ENCODE measurements at places on chromosomes 6 and 20. TPM values are rescaled to one million over a fixed set of nuclear protein-coding genes. Genes with fewer than 3 reads are reported as not detected.
A peak's percentile ranks its signal among the peaks of the same experiment; 100 is the strongest.

GRCh38 chr20:325889-326644 is 715 bp downstream of the SOX12 start:
- H3K27ac ChIP-seq, result peak overlapping the region; percentile 87
- H3K4me1 ChIP-seq, result peaks cover 31% of the 10 kb centered on the region
- peak overlapping the region; percentile 82 for H3K4me3 ChIP-seq
- H3K27me3 ChIP-seq, result no peaks in the 10 kb centered on the region
- peaks cover 5% of the 10 kb centered on the region for H3K36me3 ChIP-seq

GRCh38 chr6:52881662-52881995 is 27.9 kb downstream of the GSTA3 start:
- H3K27me3 ChIP-seq, result peaks cover 5% of the 10 kb centered on the region
- H3K4me3 ChIP-seq, result peak overlapping the region; percentile 71
- no peaks in the 10 kb centered on the region for H3K36me3 ChIP-seq

DNA sequence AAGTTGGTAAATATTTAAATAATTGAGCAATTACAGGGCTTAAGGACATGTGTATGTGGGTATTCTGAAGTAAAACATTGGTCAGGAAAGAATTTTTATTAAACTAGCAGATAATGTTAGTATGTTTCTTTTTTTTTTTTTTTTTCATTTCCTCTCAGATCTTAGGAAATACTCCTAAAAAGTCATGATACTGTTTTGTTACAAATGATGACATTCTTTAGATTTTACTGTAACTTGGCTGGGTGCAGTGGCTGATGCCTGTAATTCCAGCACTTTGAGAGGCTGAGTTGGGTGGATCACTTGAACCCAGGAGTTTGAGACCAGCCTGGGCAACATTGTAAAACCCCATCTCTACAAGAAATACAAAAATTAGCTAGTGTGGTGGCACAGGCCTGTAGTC is 41.5 kb downstream of the CDC40 start:
- no peak for DNase-seq
- H3K4me3 ChIP-seq, result no peak overlapping the region
- no peak overlapping the region for H3K27ac ChIP-seq
- H3K4me1 ChIP-seq, result no peaks in the 10 kb centered on the region
- peaks cover 24% of the 10 kb centered on the region for H3K36me3 ChIP-seq

DNA sequence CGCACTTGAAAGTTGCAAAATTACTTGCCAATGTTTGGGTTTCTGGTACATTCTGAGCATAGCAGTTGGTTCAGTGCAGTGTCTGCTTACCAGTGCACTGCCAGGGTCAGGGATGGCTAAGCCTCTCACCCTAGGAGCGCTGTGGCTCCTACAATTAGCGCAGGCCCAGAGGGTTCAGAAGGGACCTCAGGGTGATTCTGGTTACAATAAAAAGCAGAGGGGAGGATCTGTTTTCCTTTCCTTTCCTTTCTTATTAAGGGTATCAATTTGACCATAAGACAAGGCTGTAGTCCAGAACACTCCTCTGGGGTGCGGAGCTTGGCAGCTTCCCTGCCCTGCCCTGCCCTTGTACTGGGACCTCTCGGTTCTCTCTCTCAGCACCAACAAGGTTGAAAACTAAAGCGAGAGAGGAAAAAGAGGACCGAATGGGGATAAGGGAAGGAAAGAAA is 2.6 kb downstream of the MAFB start:
- H3K27ac ChIP-seq, result no peak overlapping the region
- peaks cover 12% of the 10 kb centered on the region for H3K4me1 ChIP-seq
- no peak overlapping the region for H3K4me3 ChIP-seq
- peaks cover 90% of the 10 kb centered on the region for H3K27me3 ChIP-seq
- DNase-seq, result no peak

DNA sequence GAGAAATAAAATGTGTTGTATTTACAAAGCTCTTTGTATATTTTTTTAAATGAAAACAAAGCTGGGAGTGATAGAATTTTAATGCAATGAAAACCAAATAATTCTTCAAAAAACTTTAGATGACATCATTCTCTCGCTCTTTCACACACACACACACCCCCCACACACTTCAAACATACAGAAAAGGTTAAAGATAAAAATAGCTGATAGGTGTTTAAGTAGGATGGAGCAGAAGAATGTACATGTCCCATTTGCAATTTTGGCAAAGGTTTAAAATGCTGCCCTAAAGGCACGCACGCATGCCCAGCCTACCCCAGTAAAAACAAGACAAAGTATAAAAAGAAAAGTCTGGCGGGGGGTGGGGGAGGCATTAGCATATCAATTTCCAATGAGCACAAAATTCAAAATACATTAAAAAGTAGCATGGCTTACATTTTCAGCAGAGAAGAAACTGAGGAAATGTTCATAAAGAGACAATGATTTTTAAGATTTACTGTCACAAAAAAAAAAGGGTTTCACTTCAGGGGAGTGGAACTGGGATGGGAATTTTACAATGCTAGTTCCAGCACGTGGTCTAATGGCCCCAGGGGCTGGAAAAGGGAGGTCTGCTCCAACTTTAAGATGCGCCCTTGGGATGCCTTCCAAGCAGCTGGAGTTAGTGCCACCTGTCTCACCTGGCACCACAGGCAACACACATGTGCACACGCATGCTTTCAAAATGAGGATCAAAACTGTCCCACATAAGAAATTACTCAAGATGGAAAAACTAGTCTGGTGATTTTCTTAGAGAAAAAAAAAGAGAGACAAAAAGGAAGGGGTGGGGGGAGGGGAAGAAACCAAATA is 55.1 kb upstream of the NFATC2 start:
- peaks cover 8% of the 10 kb centered on the region for H3K27me3 ChIP-seq
- no peak for DNase-seq
- H3K27ac ChIP-seq, result peak overlapping the region; percentile 15
- H3K4me3 ChIP-seq, result no peak overlapping the region
- H3K36me3 ChIP-seq, result no peaks in the 10 kb centered on the region
- H3K4me1 ChIP-seq, result peaks cover 19% of the 10 kb centered on the region

DNA sequence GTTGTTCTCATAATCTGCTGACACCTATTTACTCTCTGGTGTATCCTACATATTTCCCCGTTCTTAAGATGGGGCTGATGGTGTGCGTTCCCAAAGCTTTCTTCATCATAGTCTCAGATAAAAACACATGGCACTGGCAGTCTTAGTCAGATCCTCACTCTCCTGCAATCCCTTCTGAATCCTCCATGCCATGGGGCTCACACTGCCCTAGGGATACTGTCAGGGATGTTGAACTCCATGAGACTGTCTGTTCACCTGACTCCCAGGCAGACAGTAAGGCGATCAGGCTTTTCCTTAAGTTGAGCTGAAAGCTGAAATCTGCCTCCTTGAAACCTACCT is 76.0 kb downstream of the SLX4IP start:
- no peak for DNase-seq
- peaks cover 26% of the 10 kb centered on the region for H3K4me1 ChIP-seq
- no peaks in the 10 kb centered on the region for H3K27me3 ChIP-seq
- peaks cover 6% of the 10 kb centered on the region for H3K36me3 ChIP-seq
- H3K27ac ChIP-seq, result no peak overlapping the region
- peak overlapping the region; percentile 5 for H3K4me3 ChIP-seq

DNA sequence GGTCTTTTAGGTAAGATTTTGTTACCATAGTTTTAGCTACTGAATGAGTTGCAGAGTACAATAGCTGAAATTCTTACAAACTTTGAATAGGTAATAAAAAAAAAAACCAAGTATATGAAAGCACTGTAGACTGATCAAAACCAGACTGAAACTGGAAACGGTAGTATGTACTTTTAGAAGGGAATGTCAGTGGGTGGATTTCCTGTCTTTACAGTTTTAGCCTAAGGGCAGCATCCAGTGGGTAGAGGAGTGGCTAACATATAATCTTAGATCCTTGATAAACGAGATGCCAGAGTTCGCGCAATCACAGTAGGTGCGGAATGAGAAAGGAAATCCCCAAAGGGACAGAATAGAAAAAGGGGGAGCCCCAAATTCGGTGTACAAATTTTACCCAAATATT is 385.9 kb upstream of the RUNX2 start:
- H3K27ac ChIP-seq, result no peak overlapping the region
- H3K4me3 ChIP-seq, result no peak overlapping the region
- H3K27me3 ChIP-seq, result no peaks in the 10 kb centered on the region
- no peak for DNase-seq
- H3K4me1 ChIP-seq, result peaks cover 5% of the 10 kb centered on the region

- no peaks in the 10 kb centered on the region for H3K4me1 ChIP-seq
- no peaks in the 10 kb centered on the region for H3K27me3 ChIP-seq
- H3K36me3 ChIP-seq, result no peaks in the 10 kb centered on the region
- no peak overlapping the region for H3K4me3 ChIP-seq
- no peak overlapping the region for H3K27ac ChIP-seq
Measured at GRCh38 chr6:164356814-164357213, 942.3 kb downstream of the QKI start.

- peaks cover 24% of the 10 kb centered on the region for H3K4me1 ChIP-seq
- H3K36me3 ChIP-seq, result peaks cover 8% of the 10 kb centered on the region
- H3K27me3 ChIP-seq, result no peaks in the 10 kb centered on the region
- no peak for DNase-seq
- peak overlapping the region; percentile 100 for H3K4me3 ChIP-seq
Measured at GRCh38 chr6:26383624-26384417, 913 bp downstream of the BTN2A2 start.

DNA sequence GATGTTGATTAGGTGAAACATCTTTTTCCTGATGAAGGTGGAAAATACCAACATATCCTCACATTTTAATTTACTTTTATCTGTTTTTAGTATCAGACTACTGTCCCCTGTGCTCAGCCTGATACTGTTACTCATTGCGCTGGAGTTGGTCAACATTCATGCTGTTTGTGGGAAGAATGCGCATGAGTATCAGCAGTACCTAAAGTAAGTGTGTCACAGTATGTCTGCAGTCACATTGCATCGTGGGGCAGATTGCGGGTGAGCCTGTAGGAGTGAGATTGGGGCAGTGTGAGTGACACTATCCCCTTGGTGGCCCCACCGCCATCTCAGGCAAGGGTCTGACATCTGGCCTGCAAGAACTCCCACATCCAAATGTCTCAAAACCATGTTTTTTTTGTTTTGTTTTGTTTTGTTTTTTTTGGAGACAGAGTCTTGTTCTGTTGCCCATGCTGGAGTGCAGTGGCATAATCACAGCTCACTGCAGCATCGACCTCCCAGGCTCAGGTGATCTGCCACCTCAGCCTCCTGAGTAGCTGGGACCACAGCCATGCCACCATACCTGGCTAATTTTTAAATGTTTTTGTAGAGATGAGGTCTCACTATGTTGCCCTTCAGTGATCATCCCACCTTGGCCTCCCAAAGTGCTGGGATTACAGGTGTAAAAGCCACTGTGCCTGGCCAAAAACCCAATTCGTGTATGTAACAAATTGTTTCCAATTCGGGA is 27.8 kb downstream of the ERMARD start:
- peaks cover 18% of the 10 kb centered on the region for H3K36me3 ChIP-seq
- DNase-seq, result no peak
- peaks cover 3% of the 10 kb centered on the region for H3K4me1 ChIP-seq

GRCh38 chr6:9437836-9438235 is 977.0 kb downstream of the TFAP2A start:
- no peaks in the 10 kb centered on the region for H3K36me3 ChIP-seq
- H3K27me3 ChIP-seq, result no peaks in the 10 kb centered on the region
- H3K4me1 ChIP-seq, result no peaks in the 10 kb centered on the region
- H3K4me3 ChIP-seq, result no peak overlapping the region

DNA sequence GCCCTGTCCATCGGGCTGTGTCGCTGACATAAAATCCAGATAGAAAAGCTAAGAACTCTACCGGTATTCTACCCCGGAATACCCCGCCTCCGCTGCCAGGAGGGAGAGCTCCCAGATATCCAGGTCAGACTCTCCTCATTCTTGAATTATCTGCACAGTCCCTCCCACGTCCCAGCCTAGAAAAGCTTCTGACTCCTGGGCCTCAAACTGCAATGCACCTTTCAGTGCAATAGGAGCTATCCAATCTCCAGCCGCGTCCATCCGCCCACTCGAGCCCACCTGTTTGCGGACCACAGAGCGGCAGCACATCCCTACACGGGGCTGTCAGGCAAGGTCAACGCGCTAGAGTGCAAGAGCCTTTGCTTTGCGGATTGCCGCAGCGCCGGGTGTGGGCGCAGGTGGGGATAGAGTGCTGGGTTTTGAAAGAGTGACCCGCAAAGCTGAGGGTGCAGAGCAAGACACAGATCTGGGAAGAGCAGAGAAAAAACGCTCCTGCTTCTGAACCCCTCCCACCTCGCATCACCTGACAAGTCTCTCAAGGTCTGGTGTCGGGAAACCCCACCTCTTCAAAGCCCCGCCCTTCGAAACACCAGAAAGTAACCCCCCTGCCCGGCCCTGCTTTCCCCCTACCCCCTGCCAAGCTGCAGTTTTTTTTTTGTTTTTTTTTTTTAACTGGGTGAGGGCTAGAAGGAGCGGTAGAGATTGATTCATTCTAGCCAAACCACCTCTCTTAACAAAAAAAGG is 1.3 kb downstream of the TAPBP start:
- peak overlapping the region; percentile 97 for H3K27ac ChIP-seq
- DNase-seq, result peak; percentile 71
- no peaks in the 10 kb centered on the region for H3K27me3 ChIP-seq

DNA sequence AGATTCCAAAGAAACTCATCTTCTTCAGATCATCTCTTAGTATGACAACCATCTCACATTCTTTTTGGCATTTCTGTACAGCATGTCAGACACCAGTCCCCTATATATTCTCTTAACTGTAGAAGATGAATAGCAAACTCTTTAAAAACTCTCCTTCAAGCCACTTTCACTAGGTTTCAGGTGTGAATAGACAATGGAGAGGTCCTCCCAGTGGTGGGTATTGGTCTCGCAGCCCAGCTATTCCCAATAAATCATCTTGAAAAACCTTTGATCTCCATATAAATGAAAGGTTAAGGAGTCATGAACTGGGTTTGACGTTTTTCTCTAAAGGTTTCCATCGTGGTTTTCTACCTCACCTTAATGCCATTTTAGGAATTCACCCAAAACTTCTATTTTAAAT is 180.0 kb downstream of the GJA1 start:
- no peaks in the 10 kb centered on the region for H3K4me1 ChIP-seq
- no peak for DNase-seq
- H3K27me3 ChIP-seq, result peaks cover 3% of the 10 kb centered on the region
- no peak overlapping the region for H3K27ac ChIP-seq
- peaks cover 3% of the 10 kb centered on the region for H3K36me3 ChIP-seq

- no peaks in the 10 kb centered on the region for H3K27me3 ChIP-seq
- peak overlapping the region; percentile 77 for H3K4me3 ChIP-seq
- peaks cover 55% of the 10 kb centered on the region for H3K36me3 ChIP-seq
- peak; percentile 46 for DNase-seq
Measured at GRCh38 chr6:15421945-15422733, 176.3 kb downstream of the JARID2 start.

- no peak for DNase-seq
- H3K4me1 ChIP-seq, result no peaks in the 10 kb centered on the region
- H3K27me3 ChIP-seq, result no peaks in the 10 kb centered on the region
Measured at GRCh38 chr20:21184819-21185218, 58.9 kb downstream of the KIZ start.

Gene SEL1L2
- total RNA-seq, result not detected

Gene CDKN1A
- 25.9 TPM for total RNA-seq

Gene SMLR1
- total RNA-seq, result not detected

Gene EGFL8
- 19.6 TPM for total RNA-seq

Gene PPP1R14C
- total RNA-seq, result not detected

Gene TPD52L1
- not detected for total RNA-seq

Gene TRIM40
- not detected for total RNA-seq

Gene GATA5
- total RNA-seq, result not detected

Gene CRIP3
- 0.47 TPM for total RNA-seq

Gene PDYN
- total RNA-seq, result not detected

Gene MOG
- not detected for total RNA-seq

Data from activated naive CD8-positive, alpha-beta T cell treated with anti-CD3 and anti-CD28 coated beads, Interleukin-2, amount 10 ng/mL, durations not matched to agents 7 days and 5 days (primary cell).